ENCODE measurements at places on chromosomes 13 and 19.

GRCh38 chr13:43136920-43137575 is 113.7 kb downstream of the DNAJC15 start:
- no peak for DNase-seq

DNA sequence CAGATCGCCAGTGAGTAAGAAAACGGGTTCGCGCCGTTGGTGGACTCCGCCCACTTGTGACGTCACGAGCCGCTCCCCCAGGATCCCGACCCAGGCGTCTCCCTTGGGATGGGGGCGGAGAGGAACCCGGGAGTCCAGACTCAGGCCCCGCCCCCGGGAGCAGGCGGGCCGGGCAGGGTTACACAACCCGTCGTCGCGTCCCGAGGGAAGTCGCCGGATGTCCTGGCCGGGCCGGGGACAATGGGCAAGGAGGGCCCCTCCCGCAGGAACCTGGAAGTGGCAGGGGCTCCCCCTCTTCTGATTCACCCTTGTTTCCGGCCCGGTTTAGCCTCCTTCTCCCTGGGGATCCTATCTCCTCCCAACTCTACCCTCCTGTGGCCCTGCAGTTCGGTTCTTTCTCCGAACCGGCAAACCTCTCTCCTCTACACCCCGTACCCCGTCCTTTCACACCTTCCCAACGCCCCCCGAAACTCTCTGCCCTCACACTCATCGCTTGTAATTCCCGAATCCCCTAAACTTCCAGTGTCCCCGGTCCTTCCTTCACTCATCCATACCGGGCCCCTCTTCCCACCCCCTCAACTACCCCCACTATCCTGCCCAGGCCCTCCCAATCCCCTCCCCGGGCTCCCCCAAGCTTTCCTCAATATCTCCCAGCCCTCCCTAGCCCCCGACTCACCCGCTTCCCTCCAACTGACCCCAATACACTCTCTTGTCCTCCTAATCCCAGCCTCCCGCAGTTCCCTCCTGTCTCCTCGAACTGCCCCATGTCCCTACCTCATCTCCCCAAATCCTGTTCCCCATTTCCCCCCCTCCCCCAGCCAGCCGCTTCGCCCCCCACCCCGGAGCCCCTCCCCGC is 20.0 kb upstream of the ERCC1 start:
- DNase-seq = peak; percentile 47

- DNase-seq = no peak
Observed at GRCh38 chr13:100825557-100825956, 151.0 kb upstream of the TMTC4 start.

DNA sequence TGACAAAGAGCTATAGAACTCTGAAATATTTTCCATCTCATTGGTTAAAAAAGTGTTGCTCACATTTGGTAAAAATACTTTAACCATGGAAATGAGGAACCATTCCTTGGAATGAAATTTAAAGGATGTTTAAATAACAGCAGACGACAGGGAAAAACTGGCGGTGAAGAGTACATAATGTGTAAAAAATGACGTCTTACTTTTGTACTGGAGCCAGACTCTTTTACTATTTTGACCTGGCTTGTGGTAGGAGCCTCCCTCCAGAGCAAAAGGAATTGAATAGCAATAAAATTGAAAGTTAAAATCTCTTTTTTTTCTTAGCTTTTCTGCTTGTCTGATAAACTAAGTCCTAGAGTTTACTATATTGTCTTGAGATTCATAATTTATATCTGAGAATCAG is 426.2 kb upstream of the KLHL1 start:
- no peak for DNase-seq

DNA sequence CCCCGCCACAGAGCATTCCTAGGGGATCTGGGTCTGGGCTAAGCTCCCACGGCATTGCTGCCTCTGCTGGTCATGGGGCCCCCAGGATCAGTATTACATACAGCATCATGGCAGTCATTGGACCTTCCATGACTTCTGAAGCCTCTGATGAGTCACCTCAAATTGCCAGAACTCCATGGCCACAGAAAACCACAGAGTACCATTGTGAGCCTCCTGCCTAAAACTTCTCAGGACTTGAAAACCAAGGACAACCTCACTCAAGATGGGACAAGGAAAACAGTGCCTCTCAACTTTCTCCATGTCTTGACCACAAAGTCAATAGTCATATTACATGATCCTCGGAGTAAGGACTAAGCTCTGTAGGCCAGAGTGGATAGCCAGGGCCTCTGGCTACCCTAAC is 306.0 kb downstream of the GPC5 start:
- DNase-seq = no peak

DNA sequence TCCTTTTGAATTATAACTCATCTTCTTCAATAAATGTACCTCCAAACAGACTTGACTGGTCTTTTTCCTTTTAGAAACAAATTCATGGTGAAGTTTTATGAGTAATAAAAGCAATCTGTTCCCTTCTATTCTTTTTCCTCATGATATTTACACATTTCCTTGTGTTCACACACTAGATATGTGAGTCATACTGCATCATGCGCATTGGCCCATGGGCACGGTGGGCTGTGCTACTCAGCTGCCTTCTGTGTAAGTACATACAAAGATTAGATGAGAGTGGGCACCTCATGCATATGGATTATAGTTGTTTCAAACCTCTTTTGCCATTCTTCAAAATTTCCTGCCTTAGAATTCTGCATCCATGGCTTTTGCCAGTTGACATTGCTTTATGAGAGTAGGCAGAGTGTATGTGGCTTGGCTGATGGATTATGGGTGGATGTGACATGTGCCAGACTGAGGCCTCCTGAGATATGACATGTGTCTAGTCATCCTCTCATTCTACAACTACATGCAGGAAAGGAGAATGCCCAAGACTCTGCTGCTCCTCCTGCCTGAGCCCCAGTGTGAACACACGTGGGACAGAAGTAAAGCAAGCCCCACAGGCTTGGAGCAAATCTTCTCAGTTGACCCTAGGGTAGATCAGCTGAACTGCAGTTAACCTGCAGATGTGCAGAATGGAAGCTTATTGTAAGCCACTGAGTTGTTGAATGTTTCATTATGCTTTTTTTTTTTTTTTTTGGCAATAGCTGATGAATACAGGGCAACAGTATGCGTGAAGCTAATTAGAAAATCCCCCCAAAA is 109.9 kb downstream of the RBM26 start:
- DNase-seq = no peak

GRCh38 chr13:99316657-99317256 is 9.6 kb upstream of the GPR183 start:
- no peak for DNase-seq

DNA sequence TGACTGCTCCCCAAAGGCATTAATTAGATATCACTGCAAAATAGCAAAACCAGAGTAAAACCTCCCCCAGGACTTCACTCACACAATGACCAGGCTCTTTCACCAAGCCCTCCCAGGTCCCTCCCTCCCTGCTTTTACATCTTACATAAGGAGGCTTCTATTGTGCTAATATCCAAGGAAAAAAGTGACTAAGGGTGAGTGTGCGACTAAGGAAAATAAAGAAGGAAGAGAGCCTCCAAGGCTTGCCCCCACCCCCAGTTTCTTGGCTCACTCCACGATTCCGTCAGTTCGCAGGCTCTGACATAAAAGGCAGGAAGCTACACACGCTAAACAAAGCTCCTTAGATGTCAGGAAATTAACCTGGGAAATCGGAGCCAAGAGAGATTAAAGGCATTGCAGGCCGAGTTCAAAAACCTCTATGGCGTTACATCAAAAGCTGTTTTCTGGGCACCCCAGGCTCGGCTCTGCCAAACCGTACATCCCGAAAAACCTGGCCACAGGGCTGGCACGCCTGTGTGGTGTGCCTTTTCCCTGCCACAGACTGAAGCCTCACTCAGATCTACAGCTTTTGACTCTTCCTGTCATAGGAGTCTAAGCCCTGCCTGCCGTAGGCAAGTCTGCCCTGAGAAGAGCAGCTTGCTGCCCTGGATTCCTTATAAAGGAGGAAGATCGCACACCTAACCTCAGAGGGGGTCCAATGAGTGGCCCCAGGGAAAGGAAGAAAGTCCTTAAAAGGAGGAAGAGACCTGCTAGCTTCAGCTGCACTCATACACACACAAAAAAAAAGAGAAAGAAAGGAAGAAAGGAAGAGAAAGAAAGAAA is 67.0 kb upstream of the SERP2 start:
- no peak for DNase-seq

GRCh38 chr19:48319647-48320541 is 5.5 kb upstream of the EMP3 start:
- peak; percentile 81 for DNase-seq

DNA sequence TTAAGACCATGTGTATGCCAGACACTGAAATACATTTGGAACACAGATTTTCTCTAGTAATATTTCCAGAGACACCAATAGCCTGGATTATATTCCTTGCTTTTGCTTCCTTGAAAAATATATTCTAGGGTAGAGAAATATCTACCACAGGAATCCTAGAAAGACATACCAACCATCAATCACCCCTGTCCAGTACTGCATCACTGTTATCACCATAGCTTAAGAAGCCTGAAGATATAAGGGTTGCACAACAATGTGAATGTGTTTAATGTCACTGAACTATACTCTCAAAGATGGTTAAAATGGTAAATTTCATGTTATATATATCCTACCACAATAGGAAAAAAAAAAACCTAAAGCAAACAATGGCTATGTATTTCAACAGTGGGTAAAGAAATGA is 163.6 kb downstream of the DIAPH3 start:
- no peak for DNase-seq

DNA sequence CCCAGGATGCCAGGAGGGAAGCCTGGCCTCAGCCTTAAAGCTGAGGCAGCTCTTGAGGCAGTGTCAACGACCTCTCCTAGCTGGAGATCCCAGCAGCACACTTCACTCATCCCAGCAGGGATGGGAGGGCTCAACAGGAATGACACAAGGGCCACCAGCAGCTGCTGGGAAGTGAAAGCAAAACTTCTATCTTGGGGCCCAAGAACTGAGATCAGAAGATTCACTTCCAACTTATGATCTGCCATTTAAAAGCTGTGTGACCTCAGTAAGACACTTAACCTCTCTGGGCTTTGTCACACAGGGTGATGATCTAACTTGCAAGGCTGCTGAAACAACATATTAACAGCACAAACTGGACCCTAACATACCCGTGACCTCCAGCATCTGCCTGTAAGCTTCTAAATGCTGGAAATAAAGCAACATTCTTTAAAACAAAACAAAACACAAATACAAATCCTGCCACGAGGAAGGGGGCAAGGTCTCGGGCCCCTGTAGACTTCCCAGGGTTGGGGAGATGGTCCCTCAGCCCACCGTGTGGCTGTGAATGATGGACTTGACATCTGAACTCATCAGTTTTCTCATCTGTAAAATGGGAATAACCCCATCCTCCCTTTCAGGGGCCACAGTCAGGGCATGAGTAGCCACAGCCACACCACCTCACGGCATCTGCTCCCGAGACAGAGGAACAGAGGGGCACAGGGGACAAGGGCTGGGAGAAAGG is 22.7 kb downstream of the ELL start:
- no peak for DNase-seq

DNA sequence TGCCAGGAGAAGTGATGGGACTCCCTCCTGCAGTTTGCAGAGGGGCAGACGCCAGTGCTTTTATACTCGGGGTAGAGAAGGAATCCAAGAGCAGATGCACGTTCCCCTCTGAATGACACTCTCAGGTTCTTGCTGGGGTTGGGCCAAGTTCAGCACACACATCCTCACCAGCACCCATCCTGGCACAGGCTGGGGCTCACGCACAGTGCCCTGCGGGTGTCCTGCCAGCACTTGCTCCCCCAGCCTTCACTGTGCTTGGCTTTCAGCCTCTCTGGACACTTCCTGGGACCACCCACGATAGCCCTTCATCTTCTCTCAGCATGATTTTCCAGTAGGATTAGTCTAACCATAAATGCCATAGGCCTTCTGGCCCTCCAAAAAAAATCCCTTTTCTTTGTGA is 158.6 kb downstream of the ZNF536 start:
- no peak for DNase-seq
